KBM-7 (cell line): ENCODE measurements at places on chromosomes 4 and X.
A peak's percentile ranks its signal among the peaks of the same experiment; 100 is the strongest.

GRCh38 chr4:181030961-181031360 is 1212.2 kb upstream of the TENM3 start:
- DNase-seq: no peak

DNA sequence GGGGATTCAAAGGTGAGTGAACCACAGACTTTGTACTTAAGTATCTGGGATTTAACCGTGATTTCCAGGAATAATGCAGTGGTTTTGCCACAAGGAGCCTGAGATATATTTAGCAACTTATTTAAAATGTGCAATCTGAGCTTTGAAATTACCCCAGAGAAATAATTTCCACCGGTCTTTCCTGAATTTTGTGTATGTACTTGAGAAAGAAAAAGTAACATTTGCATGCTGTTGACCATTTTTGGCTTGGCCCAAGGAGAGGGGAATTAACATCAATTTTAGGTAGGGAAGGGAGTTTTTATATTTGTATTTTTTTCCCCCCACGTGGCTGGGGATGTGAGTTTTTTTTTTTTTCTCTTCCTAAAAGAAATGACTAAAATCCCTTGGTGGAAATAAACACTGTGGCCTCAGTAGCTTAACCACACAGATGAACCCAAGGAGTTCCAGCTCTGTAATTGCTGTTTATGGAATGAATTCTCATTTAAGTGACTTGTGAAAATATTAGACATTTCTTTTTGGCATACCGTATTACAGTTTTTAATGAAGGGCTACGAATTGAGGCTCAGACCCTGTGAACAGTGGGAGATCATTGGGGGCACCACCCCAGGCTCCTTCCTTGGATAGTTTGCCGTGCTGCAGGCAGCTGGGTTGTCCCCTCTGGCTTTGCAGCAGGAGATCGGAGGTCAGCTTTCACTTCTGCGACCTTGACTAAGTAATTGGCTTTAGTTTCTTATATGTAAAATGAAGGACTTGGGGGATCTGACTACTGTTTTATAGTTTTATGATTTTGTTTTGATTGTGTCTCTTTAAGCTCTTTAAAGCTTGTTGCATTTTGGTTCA is 116.1 kb downstream of the ARHGAP10 start:
- DNase-seq: no peak

GRCh38 chr4:134326866-134327265 is 125.3 kb upstream of the PABPC4L start:
- no peak for DNase-seq

DNA sequence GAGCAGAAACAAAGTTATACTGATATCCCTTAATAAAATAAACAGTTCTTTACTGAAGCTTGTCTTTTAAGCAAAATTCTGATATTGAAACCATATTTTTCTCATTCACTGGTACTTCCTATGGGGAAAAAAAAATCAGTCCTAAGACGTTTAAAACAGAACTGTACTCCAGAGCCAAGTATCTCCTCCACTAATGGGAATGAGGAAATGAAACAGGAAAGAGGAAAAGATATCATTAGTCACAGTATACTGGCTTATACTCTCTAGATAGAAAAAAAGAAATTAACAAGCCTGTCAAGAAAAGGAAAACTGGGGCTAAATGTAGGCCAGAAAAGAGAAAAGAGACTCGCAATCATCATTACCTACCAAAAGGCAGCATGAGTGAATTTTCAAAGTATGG is 252.7 kb downstream of the CENPC start:
- no peak for DNase-seq

- DNase-seq: no peak
Measured at GRCh38 chr4:72218953-72219352, 187.2 kb downstream of the NPFFR2 start.

GRCh38 chrX:39174772-39175417 is 373.6 kb downstream of the MID1IP1 start:
- DNase-seq: no peak

GRCh38 chr4:176359590-176359989 is 39.8 kb downstream of the SPCS3 start:
- no peak for DNase-seq

GRCh38 chr4:87037671-87038334 is 103.0 kb downstream of the AFF1 start:
- no peak for DNase-seq

- peak; percentile 91 for DNase-seq
Measured at GRCh38 chr4:155809835-155810234, 51.0 kb downstream of the GUCY1B1 start.

DNA sequence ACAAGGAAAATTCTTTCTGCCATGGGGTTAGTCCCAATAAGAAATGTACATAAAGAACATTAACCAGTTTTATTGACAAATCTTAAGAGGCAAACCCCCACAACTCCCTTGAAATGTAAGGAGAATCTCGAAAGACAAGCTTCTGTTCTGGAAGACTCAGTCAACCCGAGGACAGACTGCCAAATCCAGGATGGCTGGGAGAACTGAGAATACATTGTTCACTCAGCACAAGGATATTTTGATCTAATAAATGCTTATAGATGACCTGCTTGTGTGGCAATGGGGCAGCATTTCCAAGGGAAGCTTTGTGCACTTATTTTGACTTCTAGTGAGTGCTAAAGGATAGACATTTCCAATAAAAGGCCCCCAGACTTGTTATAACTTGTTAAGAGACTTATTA is 280.4 kb downstream of the DHX15 start:
- no peak for DNase-seq

DNA sequence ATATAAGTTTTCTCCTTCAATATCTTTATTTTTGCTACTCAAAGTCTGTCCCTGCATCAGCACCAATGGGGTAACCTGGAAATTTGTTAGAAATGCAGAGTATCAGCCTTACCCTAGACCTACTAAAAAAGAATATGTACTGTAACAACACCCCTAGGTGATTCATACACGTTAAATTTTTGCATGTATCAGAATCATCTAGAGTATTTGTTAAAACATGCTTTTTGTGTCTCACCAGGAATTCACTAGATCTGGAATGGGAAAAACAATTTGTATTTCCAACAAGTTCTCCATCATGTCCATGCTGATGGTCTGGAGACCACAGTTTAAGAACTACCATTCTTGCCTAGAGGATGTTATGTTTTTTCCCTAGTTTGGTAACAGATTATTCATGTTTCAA is 196.0 kb upstream of the EDNRA start:
- DNase-seq: no peak

DNA sequence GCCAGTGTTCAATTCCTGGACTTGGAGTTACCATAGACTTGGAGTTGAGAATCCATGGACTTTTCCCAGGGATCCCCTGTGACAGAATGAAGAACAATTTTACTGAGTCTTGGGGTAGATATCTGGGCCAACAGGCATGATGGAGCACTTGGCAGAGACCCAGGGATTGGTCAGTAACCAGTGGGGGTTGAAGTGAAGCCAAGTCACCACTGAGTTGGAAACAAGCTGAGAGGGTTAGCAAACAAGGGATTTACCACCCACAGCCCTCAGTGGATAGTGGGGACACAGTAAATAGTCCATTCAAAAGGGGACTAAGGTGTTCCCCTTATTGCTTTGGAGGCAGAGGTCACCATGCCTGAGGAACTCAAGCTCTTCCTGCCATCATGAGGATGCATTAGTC is 281.7 kb downstream of the PPP1R2C start:
- no peak for DNase-seq

DNA sequence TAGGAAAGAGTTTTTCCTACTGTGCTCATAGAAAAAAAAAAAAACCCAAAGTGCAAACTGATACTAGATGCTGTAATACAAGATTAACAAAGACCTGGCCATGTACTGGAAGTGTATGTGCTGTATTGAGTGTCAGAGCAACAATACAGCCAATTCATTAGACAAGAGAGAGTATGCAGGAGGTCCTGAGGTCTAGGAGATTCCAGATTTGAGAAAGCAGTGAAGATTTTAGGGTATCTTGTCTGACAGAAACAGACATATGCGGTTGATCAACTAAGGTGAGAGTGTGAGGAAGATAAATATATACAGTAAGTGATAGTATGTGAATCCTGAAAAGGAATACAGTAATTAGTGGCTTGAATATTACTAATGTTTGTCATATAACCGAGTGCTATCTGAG is 3.0 kb downstream of the GPR174 start:
- no peak for DNase-seq

- no peak for DNase-seq
Measured at GRCh38 chr4:78652282-78652876, 100.8 kb downstream of the ANXA3 start.

DNA sequence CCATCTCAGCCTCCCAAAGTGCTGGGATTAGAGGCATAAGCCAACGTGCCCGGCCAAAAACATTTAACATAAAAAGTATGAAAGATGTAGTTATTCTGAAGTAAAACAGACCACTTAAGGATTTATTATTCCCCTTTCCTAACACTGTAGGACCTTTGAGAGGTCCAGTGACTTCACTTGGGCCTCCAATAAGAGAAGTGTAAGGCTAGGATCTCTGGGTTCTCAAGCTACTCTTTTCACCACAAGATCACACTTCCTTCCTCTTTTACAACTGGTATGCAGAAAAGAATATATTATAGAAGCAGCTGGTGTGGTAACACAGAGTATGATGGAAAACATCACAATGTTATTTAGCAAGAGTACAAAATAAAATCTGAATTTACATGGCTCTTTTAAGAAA is 30.2 kb upstream of the CCNG2 start:
- peak; percentile 88 for DNase-seq

GRCh38 chr4:10589321-10589720 is 95.2 kb downstream of the CLNK start:
- no peak for DNase-seq

GRCh38 chr4:161762796-161763195 is 401.0 kb downstream of the FSTL5 start:
- no peak for DNase-seq

GRCh38 chr4:123412091-123412505 is 15.5 kb downstream of the SPRY1 start:
- peak; percentile 24 for DNase-seq

GRCh38 chr4:23279377-23279986 is 586.7 kb downstream of the GBA3 start:
- DNase-seq: no peak

DNA sequence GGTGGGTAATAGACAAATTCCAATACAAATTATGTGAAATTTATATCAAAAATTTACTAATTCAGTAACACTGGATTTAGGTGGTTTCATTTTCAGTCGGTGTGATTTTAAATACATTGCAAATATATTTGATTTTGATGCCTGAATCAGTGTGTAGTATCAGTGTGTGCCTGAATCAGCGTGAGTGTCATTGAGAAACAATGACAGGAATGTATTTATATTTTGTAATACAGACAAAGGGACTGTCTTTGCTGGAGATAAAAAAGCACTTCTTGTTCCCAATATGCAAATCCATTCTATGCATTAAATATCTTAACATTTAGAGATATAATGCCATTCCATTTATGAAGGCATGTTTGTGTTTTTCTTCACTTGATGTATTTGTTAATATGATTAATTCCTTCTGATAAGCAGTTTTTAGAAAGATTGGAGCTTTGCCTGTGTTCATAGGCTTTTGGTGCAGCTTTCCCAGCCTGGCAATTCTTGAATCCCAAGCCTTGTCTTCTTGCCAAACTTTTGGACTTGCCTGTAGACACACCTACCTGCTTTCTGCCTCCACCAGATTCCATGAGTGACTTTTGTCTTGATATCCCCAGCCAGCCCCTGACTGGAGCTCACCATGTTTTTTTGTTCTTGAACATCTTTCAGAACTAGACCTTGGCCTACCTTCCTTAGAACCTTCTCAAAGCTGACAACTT is 243.8 kb downstream of the ADGRL3 start:
- DNase-seq: no peak

GRCh38 chr4:139629436-139630125 is 36.0 kb upstream of the MGST2 start:
- DNase-seq: peak; percentile 49

DNA sequence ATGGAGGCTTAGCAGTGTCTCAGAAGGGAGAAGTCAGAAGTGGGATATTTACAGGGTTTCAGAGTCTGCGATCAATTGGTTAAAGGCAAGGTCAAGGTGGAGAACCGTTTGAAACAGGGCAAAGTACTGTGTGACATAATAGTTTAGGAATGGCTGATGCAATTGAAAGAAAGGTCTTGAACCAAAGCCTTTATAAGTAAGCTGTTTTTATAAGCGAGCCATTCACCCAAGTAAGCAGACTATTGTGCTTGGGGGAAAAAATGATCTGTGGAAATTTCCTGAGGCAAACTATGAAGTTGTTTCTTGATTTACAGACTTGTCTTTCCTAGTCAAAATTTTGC is 327.3 kb downstream of the CAMK2D start:
- no peak for DNase-seq

DNA sequence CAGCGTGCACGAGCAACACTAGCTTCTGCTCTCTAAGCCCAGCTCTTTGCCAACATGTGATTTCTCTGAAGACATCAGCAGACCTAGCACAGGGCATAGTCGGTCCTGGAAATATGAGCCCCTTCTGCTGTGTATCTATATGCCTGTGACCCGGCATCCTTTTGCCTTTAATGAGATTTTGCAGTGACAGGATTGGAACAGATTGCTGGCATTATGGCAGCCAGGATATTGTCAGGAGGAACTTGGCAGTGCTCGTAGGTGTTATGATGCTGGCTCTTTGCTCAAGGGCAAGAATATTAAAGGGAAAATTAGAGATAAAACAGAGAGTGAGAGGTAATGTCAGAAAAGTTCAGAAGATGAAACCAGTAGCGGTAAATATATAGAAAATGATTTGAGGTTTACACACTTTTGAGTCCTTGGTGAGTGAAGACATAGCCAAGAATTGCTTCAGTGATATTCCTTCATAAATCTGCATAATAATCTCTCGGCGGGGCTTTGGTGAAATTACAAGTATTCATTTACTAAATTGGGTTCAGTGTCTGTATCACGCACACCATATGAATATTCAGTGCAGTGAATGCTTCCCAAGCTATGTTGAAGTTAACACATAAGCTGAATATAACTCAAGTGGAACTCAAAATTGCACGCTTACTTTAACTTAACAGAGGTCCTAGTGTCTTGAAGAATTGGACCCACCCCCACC is 502.1 kb upstream of the NR3C2 start:
- DNase-seq: no peak

- peak; percentile 21 for DNase-seq
Measured at GRCh38 chr4:104901961-104902605, 244.6 kb upstream of the TET2 start.

DNA sequence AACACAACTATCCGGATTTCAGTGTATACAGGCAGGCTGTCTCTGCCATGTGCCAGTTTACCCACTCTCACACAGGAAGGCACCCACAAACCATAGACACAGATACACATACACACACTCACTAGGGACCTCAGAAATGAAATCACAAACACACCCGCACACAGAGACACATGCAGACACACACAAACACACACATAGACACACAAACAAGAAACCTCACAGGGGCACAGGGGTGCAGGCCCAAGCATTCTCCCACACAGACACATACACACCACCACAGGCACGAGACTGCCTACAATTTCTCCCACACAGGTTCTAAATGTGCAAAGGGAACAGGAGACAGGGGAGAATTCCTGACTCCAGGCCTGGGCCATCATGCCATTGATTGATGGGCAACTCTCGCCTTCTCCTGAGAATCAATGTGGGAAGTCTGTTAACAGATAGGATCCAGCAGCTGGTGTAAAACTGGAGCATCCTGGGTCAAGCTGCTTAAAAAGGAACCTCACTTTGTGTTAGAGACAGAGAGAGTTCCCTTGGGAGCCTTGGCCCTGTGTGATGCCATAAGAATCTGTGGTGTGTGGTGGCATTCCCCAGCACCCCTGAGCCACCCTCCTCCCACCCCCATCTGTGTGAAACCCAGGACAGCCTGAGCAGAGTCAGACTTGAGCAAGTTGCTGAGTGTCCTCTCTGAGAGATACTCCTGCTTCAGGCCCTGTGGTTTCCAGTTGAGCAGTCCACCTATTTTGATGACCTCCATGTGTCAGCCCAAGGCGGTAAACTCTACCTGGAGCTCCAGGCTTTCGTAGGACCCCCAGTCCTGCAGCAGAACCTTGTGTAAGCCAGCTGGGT is 33.9 kb downstream of the NBDY start:
- no peak for DNase-seq

- no peak for DNase-seq
Measured at GRCh38 chrX:119833905-119834304, 18.9 kb downstream of the UPF3B start.
